ENCODE measurements at places on chromosomes 5 and 9. TPM values are rescaled to one million over a fixed set of nuclear protein-coding genes. Genes with fewer than 3 reads are reported as not detected.

DNA sequence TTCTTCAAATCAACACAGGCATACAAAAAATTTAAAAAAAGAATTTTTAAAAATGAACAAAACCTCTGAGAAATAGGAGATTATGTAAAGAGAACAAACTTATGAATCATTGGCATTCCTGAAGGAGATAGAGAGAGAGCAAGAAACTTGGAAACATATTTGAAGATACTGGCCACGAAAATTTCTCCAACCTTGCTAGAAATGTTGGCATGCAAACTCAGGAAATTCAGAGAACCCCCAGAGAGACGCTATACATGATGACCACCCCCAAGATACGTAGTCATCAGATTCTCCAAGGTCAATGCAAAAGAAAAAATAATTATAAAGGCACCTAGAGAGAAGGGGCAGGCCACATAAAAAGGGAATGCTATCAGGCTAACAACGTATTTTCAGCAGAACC lies 472.5 kb downstream of the MTRR start:
- DNase-seq: no peak

Gene DEPDC1B
- total RNA-seq: 39.4 TPM

GRCh38 chr9:107566611-107567061 lies 77.1 kb upstream of the KLF4 start:
- DNase-seq: no peak

DNA sequence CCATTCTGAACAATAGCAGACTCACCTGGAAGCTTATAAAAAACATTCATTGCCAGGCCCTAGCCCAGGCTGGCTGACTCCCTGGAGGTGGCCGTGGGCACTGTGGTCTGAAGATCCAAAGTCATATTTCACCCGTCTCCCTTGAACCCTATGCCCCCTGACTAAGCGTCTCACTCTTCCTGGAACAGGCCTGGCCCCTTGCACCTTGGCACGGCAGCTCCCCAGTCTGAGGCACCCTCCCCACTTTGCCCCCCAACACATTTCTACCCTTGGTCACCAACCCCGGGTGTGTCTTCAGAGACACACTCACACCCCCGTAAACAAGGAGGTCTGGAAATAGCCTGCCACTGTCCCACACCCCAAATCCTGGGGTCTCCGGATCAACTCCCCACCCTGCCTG lies 68.6 kb upstream of the LMX1B start:
- no peak for DNase-seq

DNA sequence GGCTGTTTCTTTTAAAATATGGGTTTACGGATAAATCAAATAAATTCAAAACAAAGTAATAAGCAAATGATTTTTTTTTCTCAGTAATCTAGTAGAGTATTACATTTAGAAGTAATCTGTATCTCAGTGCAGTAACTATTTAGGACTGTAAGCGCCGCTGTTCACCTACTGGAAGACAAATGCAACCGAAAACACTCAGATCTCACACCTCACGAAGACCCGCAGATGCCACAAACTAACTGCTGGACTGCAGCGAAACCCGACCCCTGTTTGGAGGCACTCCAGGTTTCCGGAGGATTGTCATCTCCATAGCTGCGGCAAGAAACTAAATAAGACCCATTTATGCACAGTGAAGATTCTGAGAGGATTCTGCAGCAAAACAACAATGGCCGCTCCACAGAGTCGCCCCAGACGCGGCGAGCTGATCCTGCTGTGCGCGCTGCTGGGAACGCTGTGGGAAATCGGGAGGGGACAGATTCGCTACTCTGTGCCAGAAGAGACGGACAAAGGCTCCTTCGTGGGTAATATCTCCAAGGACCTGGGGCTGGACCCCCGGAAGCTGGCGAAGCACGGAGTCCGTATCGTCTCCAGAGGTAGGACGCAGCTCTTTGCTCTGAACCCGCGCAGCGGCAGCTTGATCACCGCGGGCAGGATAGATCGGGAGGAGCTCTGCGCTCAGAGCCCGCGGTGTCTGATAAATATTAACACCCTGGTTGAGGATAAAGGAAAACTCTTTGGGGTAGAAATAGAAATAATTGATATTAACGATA lies at the start of gene PCDHGA8:
Gene PCDHGA8 (plus strand): TSS at position 205 of the 770 bp plus-strand sequence. CDS start 181 bp downstream, at position 386.
- DNase-seq: no peak

GRCh38 chr5:88376728-88377127 lies 108.1 kb upstream of the TMEM161B start:
- no peak for DNase-seq

All from NCI-H460 (cell line).